ENCODE measurements at places on chromosomes 2 and 18. TPM values are rescaled to one million over a fixed set of nuclear protein-coding genes. Genes with fewer than 3 reads are reported as not detected.

Gene HAAO
- 57.2 TPM for polyA plus RNA-seq

Gene LBX2
- polyA plus RNA-seq, result 1.5 TPM

Gene BOLL
- polyA plus RNA-seq, result not detected

DNA sequence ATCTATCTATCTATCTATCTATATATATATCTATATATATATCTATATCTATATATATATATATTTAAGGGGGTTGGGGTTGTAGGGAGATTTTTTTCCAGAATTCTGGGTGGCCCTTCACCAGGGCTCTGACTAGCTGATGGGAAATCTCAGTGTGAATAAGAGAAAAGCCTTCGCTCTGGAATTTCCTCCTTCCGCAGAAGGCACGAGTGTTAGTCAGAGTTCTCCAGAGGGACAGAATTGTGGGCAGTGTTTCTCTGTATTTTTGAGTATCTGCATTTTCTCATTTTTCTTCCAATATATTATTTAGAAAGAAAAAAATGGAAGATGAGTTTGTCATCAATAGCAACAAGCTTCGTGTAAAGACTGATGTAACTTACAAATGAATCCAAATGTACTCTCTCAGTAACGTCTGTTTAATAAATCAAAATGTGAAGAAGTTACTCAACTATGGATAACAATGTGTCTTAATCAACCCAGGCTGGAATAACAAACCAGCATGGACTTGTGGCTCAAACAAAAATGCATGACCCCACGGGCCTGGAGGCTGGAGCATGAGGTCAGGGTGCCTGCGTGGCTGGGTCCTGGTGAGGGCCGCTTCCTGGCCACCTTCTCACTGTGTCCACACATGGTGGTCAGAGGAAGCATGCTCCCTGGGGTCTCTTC is 10.6 kb upstream of the SNTG2 start:
- no peak for DNase-seq

DNA sequence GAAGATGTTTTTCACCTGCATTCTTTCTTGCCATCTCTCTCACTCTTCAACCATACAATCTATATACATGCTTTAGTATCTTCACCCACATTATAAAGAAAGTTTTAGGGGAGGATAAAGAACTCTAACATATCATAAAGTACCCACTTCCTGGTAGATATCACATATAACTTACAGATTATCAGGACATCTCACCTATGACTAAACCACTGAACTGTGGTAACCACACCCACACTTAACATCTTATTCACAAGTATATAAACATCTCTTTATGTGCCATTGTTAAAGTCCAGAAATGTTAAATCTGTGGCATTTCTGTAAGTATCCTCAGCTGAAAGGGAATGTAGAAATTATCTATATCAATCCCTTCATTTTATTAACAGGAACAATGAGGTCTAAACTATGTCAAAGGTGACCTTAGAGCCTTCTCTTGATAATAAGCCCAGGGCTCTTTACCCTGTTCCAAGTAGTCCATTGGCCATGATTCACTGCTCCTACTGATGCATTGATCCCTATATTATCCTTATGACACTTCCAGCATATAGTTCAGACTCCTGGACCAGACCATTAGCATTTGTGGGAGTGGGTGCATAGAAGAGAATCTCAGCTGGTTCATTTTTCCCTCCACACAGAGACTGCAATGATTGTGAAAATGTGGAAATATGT is 182.4 kb downstream of the SUCLG1 start:
- DNase-seq, result no peak

- DNase-seq, result no peak
These were observed 93.3 kb downstream of the WDPCP start for GRCh38 chr2:63494968-63495367.

DNA sequence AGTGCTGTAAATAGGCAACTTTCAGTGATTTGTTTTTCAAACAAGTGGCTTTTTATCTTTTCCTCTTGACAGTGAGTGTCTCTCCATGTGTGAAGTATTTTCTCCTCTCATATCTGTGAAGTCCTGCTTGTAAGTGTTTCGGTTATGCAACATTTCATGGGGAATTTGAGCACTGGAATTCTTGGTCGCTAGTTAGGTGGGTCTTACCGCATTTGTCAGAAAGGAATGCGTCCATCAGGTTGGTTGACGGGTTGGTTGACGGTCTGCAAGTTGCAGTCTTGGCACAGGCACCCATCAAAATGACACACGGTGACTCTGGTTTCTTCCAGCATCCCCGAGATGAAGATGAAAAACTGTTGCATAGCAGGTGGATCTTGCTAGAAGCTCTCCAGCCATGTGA is 109.8 kb downstream of the AGAP1 start:
- no peak for DNase-seq

DNA sequence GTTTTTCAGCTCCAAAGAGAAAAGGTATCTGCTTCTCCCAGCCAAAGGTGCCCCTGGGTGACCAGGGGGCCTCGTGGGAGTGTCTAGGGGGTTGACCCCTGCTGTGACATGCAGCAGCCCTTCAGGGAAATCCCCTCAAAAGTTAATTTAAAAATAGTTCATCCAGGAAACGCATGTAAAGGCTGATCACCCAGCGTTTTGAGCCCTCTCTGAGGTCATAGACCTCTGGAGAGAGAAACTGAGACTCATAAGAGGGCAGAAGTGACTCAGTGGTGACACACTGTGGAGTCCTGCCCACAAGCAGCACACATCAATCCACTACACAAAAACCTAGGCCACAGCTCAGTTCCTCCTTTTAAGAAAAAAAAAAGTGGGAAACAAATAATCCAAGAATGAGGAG is 11.9 kb downstream of the GAL3ST2 start:
- DNase-seq, result no peak

DNA sequence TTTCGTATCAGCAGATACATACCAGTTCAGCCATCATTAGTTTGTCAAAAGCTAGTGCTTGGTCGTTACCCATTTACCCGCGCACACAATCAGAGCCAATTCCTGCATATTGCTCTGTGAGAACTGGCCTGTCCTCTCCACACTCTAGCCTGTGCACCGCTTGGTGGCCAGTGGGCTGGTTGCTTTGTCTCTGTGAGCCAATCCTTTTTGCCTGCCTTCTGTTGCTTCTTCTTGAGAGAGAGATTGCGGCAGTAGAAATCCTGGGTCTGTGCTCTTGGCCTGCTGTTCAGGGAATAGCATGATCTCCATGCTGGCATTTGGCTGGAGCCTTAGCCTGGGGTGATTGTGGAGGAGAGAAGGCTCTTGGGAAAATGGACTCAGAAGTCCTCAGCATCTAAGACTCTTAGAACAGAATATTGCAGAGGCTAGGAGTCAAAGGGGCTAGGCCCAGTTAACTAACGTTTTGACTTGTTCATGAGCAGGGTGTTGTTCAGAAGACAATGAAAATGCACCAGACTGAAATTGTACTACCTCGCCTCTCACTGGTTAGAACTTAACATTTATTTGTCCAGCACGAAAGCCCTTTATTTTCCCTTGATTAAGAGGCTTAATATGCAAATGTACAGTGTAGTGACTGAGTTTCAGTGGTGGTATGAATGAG is 37.1 kb downstream of the MAP4K4 start:
- no peak for DNase-seq

All from kidney (tissue), 22 donors.